ENCODE measurements at places on chromosomes 16 and 17.

- DNase-seq = no peak
Observed at GRCh38 chr17:65194670-65195334, 57.6 kb downstream of the RGS9 start.

DNA sequence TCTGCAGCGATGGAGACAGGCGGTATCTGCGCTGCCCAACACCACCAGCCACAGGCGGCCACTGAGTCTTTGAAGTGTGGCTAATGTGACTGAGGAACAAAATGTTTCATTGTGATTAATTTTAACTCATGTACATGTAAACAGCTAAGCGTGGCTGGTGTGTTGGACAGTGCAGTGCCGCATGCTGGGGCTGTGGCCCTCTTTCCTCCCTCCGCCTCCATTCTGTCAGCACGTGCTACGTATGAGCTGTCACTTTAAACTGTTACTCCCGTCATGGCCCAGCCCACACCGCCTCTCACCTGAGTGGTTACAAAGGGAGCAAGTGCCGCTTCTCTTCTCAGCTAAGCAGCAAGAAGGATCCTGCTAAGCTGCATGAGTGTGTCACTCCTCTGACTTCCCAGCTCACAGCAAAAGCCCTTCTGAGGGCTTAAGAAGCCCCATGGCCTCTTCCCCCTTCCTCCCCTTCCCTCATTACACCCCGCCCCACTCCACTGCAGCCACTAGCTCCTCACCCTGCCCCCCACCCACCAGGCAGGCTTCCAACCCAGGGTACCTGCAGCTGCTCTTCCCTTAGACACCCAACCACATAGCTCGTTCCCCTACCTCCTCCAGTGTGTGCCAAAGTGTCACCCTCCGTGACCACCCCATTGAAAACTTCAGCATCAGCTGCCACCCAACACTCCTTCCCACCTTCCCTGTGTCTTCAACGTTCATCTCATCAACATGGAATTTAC, 15.0 kb downstream of the HASPIN start:
- no peak for DNase-seq

GRCh38 chr16:13306161-13306995, 405.0 kb downstream of the SHISA9 start:
- no peak for DNase-seq

DNA sequence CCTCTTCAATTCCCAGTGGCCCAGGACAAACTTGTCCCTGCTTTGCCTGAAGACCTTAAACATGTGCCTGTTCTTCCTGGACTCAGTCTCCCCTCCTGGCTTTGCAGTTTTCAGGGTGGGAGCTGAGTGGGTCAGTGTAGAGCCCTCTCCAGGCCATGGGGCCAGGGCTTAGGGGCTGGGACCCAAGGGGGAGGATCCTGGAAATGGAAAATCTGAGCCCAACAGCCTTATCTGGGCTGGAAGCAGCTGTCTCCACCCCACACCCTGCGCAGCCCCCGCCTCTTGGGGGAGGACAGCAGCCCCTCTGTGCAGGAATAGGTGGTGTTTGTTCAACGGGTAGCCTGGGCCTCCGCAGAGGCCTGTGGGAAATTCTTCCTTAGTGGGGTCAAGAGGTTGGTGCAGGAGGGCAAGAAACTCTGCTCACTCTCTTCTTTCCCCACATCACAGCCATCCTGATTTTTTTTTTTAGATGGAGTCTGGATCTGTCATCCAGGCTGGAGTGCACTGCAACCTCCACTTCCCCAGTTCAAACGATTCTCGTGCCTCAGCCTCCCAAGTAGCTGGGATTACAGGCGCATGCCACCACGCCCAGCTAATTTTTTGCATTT, 6.8 kb upstream of the SMTNL2 start:
- DNase-seq = no peak

- DNase-seq = no peak
Observed at GRCh38 chr16:83953796-83954576, 946 bp downstream of the OSGIN1 start.

DNA sequence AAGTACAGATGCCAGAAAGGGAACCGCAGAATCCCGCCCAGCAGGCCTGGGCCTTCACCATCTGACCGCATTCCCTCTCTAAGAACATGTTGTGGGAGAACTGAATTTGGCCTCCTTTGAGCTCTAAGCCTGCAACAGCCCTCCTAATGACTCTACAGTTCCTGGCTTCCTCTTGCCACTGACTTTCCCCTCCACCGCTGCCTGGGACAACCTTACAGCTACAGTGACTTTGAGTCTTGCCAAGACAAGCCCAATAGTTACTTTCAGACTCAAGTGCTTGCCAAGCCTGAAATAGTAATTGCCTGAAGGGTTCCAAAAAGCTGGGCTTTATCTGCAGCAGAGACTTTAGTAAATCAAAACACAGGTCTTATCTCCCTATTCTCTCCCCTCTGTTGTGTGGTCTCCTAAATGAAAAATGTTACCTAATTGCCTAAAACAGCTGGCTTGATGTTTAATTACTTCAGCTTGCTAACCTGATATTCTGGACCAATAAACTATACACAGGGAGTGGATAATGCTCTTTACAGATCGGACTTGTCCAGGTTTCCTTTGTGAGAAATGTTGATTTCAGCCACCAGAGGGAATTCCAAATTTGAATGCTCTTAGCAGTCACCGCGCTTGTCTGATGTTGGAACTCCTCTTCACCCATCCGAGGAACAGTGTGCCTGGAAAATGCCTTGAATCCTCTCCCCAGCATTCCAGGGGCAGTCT, 85.1 kb upstream of the TBX2 start:
- DNase-seq = no peak

GRCh38 chr17:30716461-30717290, 107.8 kb downstream of the CRLF3 start:
- DNase-seq = no peak

- DNase-seq = no peak
Observed at GRCh38 chr17:53979991-53980390, 157.3 kb downstream of the KIF2B start.

GRCh38 chr17:1554751-1555540, 7.6 kb downstream of the PITPNA start:
- DNase-seq = no peak

DNA sequence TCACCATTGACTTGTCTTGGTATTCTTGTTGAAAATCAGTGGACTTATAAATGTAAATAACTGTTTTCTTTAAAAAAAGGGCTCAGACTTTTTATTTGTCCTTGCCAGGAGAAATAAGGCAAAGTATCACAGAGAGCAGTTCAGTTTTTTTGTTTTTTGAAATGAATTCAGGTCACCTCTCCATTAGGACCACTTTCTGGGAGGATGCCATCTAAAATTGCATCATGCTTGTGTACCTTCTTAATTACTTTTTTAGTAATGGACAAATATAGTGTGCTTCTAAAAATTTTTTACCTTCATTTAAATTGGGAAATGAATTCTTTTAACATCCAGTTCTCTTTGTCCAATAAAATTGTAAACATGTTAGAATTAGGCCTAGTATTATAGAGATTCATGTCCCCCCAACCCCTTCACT, 210.0 kb downstream of the BCAS3 start:
- DNase-seq = no peak

GRCh38 chr17:75611851-75612429, 21.3 kb upstream of the SMIM5 start:
- DNase-seq = no peak

DNA sequence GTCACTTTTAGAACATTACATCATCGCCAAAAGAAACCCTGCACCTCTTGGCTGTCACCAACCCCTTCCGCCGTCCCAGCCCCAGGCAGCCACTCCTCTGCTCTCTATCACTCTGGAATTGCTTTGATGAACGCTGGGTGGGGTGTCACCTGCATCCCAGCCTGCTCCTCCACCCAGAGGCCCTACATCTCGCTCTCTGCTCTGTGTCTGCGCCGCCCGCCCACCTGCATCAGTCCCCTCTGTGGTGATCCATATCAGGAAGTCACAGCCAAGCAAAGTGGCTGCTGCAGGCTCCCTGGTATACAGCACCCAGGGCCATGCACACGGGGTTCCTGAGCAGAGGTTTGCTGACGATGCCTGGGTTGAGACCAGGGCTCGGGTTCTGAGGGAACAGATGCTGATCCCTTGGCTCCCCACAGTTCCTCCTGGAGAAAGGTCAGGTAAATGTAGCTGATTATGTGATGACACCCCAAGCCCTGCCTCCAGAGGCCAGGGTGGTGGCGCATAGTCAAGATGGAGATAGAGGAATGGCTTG, 30.8 kb downstream of the MPRIP start:
- no peak for DNase-seq
